ENCODE measurements at places on chromosomes 2 and 18. TPM values are rescaled to one million over a fixed set of nuclear protein-coding genes. Genes with fewer than 3 reads are reported as not detected.

- H3K4me1 ChIP-seq, result peaks cover 4% of the 10 kb centered on the region
- no peaks in the 10 kb centered on the region for H3K36me3 ChIP-seq
- peaks cover 20% of the 10 kb centered on the region for H3K27me3 ChIP-seq
- H3K4me3 ChIP-seq, result no peak overlapping the region
Observed at GRCh38 chr2:231601356-231602229, 8.9 kb downstream of the TEX44 start.

- H3K4me3 ChIP-seq, result no peak overlapping the region
- DNase-seq, result no peak
- H3K27ac ChIP-seq, result no peak overlapping the region
- H3K27me3 ChIP-seq, result no peaks in the 10 kb centered on the region
Observed at GRCh38 chr18:26471027-26471426, 77.3 kb downstream of the KCTD1 start.

GRCh38 chr2:226583715-226584114 lies 215.9 kb downstream of the IRS1 start:
- H3K4me1 ChIP-seq, result no peaks in the 10 kb centered on the region
- no peaks in the 10 kb centered on the region for H3K36me3 ChIP-seq
- no peak overlapping the region for H3K4me3 ChIP-seq
- no peaks in the 10 kb centered on the region for H3K27me3 ChIP-seq

- H3K27me3 ChIP-seq, result no peaks in the 10 kb centered on the region
- peaks cover 9% of the 10 kb centered on the region for H3K36me3 ChIP-seq
- H3K4me1 ChIP-seq, result peaks cover 5% of the 10 kb centered on the region
- no peak for DNase-seq
Observed at GRCh38 chr2:86213699-86214502, 14.6 kb downstream of the MRPL35 start.

- peaks cover 14% of the 10 kb centered on the region for H3K27me3 ChIP-seq
- H3K36me3 ChIP-seq, result no peaks in the 10 kb centered on the region
- H3K4me1 ChIP-seq, result no peaks in the 10 kb centered on the region
- DNase-seq, result no peak
Observed at GRCh38 chr2:171583566-171583965, 61.3 kb downstream of the CYBRD1 start.

DNA sequence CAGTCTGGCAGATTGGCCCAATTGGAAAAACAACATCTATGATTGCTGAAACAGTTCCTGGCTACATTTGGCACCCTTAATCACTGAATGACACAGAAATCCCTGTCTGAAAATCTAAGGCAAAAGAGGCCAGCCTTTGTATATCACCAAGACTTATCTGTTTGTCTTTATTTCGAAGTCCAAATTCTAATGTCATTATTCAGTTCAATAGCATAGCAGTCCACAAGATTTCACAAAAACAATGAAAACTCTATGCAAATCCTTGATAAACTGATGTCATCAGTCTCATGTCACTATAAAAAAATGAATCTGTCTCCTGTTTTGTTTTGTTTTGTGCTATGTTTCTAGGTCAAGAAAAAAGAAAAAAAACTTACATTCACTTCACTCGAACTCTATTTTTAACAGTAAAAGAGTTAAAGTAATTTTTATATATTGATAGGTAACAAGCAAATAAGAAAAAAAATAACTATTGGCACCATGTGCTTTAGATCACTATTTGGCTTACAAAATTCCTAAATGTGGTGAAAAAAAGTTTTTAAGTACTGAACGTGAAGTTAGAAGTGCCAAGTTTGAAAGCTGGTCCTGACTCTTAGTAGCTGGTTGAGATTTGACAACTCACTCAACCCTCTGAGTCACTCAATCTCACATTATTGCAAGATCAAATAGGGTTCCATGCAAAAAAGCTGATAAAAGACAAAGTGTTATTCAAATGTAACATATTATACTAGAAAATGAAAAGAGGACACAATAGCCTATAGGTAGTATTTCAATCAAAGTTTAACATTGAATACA lies 359.3 kb downstream of the IRS1 start:
- H3K27me3 ChIP-seq, result no peaks in the 10 kb centered on the region
- no peaks in the 10 kb centered on the region for H3K4me1 ChIP-seq
- H3K27ac ChIP-seq, result no peak overlapping the region
- no peak for DNase-seq

GRCh38 chr2:39525636-39526412 lies 88.7 kb upstream of the MAP4K3 start:
- H3K27me3 ChIP-seq, result no peaks in the 10 kb centered on the region
- no peaks in the 10 kb centered on the region for H3K36me3 ChIP-seq
- H3K4me1 ChIP-seq, result no peaks in the 10 kb centered on the region
- no peak for DNase-seq
- no peak overlapping the region for H3K27ac ChIP-seq

GRCh38 chr18:57325491-57326166 lies 26.7 kb upstream of the ST8SIA3 start:
- H3K4me3 ChIP-seq, result no peak overlapping the region
- no peaks in the 10 kb centered on the region for H3K4me1 ChIP-seq
- H3K27me3 ChIP-seq, result no peaks in the 10 kb centered on the region

- H3K27ac ChIP-seq, result no peak overlapping the region
- no peaks in the 10 kb centered on the region for H3K36me3 ChIP-seq
- peaks cover 2% of the 10 kb centered on the region for H3K27me3 ChIP-seq
- no peaks in the 10 kb centered on the region for H3K4me1 ChIP-seq
- DNase-seq, result no peak
Observed at GRCh38 chr2:162242586-162243280, 512 bp downstream of the FAP start.

DNA sequence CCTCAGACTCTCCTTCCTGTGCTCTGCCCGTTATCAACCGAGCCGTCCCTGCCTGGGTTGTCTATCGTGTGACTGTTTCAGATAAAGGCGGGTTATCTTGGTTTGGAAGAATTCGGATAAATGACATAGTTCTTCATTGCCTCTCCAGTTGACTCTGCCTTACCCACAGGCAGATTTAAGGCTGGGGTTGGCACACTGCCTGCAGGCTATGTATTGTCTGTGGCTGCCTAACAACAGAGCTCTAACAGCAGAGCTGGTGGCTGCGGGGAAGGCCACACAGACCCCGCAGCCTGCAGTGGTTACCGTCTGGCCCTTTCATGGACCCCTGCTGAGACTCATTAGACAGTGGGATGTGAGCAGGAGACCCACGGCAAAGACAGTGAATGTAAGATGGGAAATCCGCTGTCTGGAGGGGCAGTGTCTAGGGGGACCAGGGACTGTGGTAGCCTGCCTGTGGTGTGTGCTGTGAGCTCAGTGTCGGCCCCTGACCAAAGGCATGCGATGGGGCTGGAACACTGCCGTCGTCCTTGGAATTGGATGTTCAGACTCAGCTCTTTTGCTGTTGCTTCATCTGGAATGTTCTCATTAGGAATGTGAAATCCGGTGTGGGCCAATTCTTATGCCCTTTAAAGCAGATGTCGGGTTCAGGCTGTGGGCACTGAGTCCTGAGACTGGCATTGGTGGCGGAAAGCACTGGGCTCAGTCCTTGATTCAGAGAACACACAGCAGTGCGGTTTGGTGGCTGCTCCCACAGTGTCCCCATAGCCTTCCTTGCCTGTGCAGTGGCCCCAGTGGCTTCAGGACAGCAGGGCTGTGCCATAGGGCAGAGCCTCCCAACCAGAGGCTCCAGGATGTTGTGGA lies 44.5 kb downstream of the SH3RF3 start:
- H3K27ac ChIP-seq, result no peak overlapping the region
- peaks cover 15% of the 10 kb centered on the region for H3K4me1 ChIP-seq
- H3K27me3 ChIP-seq, result no peaks in the 10 kb centered on the region
- H3K4me3 ChIP-seq, result no peak overlapping the region

DNA sequence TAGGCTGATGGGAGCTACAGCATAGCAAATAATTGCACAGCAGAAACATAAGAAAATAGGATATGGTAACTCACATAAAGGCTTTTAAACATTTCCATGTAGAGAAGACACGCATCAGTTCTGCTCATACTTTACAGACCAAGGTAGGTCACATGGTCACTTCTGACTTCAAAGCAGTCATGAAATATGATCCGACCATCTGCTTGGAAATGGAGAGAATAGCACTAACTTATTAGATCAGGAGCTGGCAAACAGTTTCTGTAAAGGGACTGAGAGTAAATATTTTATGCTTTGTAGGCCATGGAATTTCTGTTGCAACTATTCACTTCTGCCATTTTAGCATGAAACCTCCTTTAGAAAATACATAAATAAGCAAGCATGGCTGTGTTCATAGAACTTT lies 936.6 kb upstream of the FANCL start:
- no peaks in the 10 kb centered on the region for H3K27me3 ChIP-seq
- H3K36me3 ChIP-seq, result no peaks in the 10 kb centered on the region
- no peaks in the 10 kb centered on the region for H3K4me1 ChIP-seq
- H3K27ac ChIP-seq, result no peak overlapping the region
- no peak overlapping the region for H3K4me3 ChIP-seq
- DNase-seq, result no peak

DNA sequence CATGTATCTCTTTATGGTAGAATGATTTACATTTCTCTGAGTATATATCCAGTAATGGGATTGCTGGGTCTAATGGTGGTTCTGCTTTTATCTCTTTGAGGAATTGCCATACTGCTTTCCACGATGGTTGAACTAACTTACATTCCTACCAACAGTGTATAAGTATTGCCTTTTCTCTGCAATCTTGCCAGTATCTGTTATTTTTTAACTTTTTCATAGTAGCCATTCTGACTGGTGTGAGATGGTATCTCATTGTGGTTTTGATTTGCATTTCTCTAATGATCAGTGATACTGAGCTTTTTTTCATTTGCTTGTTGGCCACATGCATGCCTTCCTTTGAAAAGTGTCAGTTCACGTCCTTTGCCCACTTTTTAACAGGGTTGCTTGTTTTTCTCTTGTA lies 55.1 kb downstream of the CYTIP start:
- H3K36me3 ChIP-seq, result no peaks in the 10 kb centered on the region
- no peaks in the 10 kb centered on the region for H3K27me3 ChIP-seq
- DNase-seq, result no peak

DNA sequence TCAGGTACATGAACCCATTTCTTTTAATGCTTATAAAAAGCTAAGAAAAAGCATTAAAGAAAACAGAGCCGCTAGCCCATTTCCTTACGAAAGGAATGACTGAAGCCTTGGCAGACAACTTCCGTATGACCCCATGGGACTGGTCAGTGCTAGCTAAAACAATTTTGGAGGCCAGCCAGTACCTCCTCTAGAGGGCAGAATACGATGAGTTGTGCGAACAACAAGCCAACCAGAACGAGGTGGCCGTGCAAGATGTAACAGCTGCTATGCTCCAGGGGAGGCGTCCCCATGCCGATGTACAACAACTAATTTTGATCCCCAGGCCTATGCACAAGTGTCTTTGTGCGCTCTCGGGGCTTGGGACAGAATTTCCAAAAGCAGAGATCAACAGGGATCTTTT lies 16.7 kb downstream of the MAP3K2 start:
- no peaks in the 10 kb centered on the region for H3K27me3 ChIP-seq
- H3K4me3 ChIP-seq, result no peak overlapping the region
- H3K4me1 ChIP-seq, result no peaks in the 10 kb centered on the region
- DNase-seq, result no peak

TBR1 gene
- not detected for total RNA-seq

C2orf66 gene
- total RNA-seq, result not detected

FAM237A gene
- total RNA-seq, result not detected

TMEM182 gene
- 5.7 TPM for total RNA-seq

THSD7B gene
- not detected for total RNA-seq

IL18R1 gene
- 10.1 TPM for total RNA-seq

SLC4A3 gene
- total RNA-seq, result 0.08 TPM

CCDC68 gene
- total RNA-seq, result not detected

SCYGR5 gene
- not detected for total RNA-seq
